ENCODE measurements at places on chromosomes 7 and 10. TPM values are rescaled to one million over a fixed set of nuclear protein-coding genes. Genes with fewer than 3 reads are reported as not detected.

- H3K4me3 ChIP-seq: no peak overlapping the region
- H3K36me3 ChIP-seq: no peaks in the 10 kb centered on the region
- no peak for DNase-seq
- no peaks in the 10 kb centered on the region for H3K27me3 ChIP-seq
Measured at GRCh38 chr10:62183857-62184795, 84.5 kb downstream of the RTKN2 start.

- no peaks in the 10 kb centered on the region for H3K27me3 ChIP-seq
- H3K36me3 ChIP-seq: no peaks in the 10 kb centered on the region
- DNase-seq: no peak
Measured at GRCh38 chr7:152924826-152925411, 165.4 kb downstream of the ACTR3B start.

GRCh38 chr10:13715100-13715499 lies 128.3 kb downstream of the PRPF18 start:
- no peaks in the 10 kb centered on the region for H3K27me3 ChIP-seq
- no peak overlapping the region for H3K4me3 ChIP-seq
- no peak overlapping the region for H3K27ac ChIP-seq
- no peak for DNase-seq

DNA sequence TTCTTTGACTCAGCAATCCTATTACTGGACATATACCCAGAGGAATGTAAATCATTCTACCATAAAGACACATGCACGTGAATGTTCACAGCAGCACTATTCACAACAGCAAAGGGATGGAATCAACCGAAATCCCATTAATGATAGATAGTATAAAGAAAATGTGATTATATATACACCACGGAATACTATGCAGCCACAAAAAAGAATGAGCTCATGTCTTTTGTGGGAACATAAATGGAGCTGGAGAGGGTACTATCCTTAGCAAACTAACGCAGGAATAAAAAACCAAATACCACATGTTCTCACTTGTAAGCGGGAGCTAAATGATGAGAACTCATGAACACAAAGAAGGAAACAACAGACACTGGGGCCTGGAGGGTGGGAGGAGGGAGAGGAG lies 201.9 kb downstream of the DNAJC1 start:
- no peak for DNase-seq
- H3K36me3 ChIP-seq: no peaks in the 10 kb centered on the region
- no peaks in the 10 kb centered on the region for H3K27me3 ChIP-seq
- H3K4me1 ChIP-seq: no peaks in the 10 kb centered on the region
- H3K27ac ChIP-seq: no peak overlapping the region
- H3K4me3 ChIP-seq: no peak overlapping the region

- no peak for DNase-seq
- no peak overlapping the region for H3K27ac ChIP-seq
- no peaks in the 10 kb centered on the region for H3K4me1 ChIP-seq
- H3K36me3 ChIP-seq: no peaks in the 10 kb centered on the region
Measured at GRCh38 chr10:35874311-35875015, 232.4 kb upstream of the FZD8 start.

- H3K27me3 ChIP-seq: no peaks in the 10 kb centered on the region
- no peak for DNase-seq
- no peak overlapping the region for H3K27ac ChIP-seq
Measured at GRCh38 chr7:103068414-103069403, 5.9 kb downstream of the FBXL13 start.

DNA sequence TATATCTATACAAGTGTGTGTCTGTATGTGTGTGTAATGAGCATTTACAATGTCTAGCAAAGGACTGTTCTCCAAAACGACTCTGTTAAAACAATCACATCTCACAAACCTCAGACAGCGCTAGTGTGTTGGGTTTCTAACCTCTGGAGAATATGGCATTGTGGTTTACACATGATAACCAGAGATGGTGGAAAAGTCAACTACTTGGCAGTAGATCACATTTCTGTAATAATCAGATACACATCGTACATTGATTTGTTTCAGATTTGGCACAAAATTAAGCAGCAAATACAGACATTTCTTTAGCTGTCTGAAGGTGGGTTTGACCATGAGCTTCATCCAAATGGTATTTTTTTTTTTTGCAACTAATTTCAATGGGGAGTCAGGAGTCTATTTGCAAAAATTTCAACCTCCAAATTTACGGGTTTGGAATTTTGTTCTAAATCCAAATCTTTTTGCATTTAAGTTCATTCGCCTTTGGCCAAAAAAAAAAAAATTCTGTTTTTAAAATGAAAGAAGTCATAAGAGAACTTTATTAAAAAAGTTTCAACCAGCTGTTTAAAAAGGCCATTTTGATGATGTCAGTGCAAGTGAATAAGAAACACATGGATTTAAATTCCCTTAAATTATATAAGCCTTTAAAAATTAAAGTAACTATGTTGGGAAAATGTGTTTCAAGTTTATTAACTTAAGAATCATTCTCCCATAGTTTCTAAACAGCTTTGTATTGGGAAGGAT lies 127.8 kb downstream of the TMEM26 start:
- DNase-seq: no peak
- H3K27ac ChIP-seq: no peak overlapping the region
- no peaks in the 10 kb centered on the region for H3K36me3 ChIP-seq
- H3K27me3 ChIP-seq: no peaks in the 10 kb centered on the region

GRCh38 chr7:73520673-73521635 lies 1.1 kb downstream of the BAZ1B start:
- H3K4me1 ChIP-seq: peaks cover 23% of the 10 kb centered on the region
- peak overlapping the region; percentile 96 for H3K27ac ChIP-seq
- DNase-seq: no peak
- no peaks in the 10 kb centered on the region for H3K27me3 ChIP-seq

DNA sequence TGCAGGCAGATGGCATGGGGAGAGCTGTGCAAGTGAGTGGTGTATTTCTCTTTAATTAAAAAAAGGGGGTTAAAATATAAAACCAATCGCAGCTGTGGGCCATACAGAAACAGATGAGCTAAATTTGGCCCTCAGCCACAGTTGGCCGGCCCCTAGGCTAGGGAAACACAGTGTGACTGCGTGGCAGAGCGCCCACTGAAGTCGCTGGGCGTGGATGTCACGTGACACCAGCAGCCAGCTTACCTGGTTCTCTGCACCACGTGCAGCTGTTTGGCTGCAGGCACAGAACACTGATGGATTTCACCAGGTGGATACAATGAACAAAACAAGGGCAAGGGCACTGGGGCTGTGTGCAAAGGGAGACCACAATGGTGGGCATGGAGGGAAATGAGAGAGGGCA lies 119.3 kb upstream of the ZNF746 start:
- H3K4me3 ChIP-seq: no peak overlapping the region
- peaks cover 44% of the 10 kb centered on the region for H3K36me3 ChIP-seq
- no peak for DNase-seq
- H3K27me3 ChIP-seq: no peaks in the 10 kb centered on the region
- H3K27ac ChIP-seq: no peak overlapping the region
- H3K4me1 ChIP-seq: no peaks in the 10 kb centered on the region

DNA sequence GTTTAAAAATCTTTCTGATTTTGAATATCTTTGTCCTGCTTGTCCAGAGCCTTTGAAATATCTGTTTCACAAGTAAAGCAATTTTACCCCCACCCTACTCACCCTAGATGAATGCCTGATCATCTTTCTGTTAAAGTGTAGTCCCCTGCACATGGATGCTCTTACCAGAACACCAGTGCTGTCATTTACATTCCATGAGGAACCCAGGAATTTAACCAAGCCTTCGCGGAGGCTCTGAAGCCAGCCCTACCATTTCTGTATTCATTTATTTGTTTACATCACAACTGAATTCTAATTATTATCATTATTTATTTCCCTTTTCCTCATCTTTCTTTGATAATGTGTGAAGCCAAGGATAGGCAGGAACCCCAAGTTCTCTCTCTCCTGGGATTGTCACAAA lies 167.8 kb upstream of the MYO3A start:
- no peak overlapping the region for H3K4me3 ChIP-seq
- H3K4me1 ChIP-seq: no peaks in the 10 kb centered on the region
- H3K36me3 ChIP-seq: no peaks in the 10 kb centered on the region
- no peak for DNase-seq

DNA sequence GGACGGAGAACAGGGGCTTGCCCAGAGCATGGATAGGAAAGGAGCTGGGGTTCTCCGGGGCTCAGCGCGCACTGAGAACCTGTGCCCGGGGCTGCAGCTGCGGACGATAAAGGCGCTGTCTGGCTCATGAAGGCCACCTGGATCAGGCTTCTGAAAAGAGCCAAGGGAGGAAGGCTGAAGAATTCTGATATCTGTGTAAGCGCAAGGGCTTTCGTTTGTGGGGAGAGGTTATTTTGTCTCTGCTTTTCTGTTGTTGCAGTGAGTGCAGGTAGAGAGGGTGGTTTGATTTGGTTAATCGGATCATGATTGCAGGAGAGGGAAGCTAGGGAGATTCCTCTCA lies 250.5 kb downstream of the NSUN6 start:
- H3K36me3 ChIP-seq: no peaks in the 10 kb centered on the region
- peaks cover 17% of the 10 kb centered on the region for H3K27me3 ChIP-seq
- no peak for DNase-seq
- no peaks in the 10 kb centered on the region for H3K4me1 ChIP-seq
- H3K27ac ChIP-seq: no peak overlapping the region

- no peak for DNase-seq
- H3K4me3 ChIP-seq: no peak overlapping the region
- H3K4me1 ChIP-seq: no peaks in the 10 kb centered on the region
- H3K27me3 ChIP-seq: no peaks in the 10 kb centered on the region
- no peaks in the 10 kb centered on the region for H3K36me3 ChIP-seq
Measured at GRCh38 chr10:81600185-81600584, 274.8 kb upstream of the NRG3 start.

GRCh38 chr7:116354546-116355423 lies 144.4 kb downstream of the TES start:
- H3K27ac ChIP-seq: peak overlapping the region; percentile 89
- peaks cover 61% of the 10 kb centered on the region for H3K4me1 ChIP-seq
- peak overlapping the region; percentile 41 for H3K4me3 ChIP-seq
- 0 out of 2 replicates have a peak, but pooled peaks cover 5% of the 10 kb centered on the region for H3K36me3 ChIP-seq
- no peaks in the 10 kb centered on the region for H3K27me3 ChIP-seq

- H3K4me1 ChIP-seq: peaks cover 8% of the 10 kb centered on the region
- H3K27me3 ChIP-seq: no peaks in the 10 kb centered on the region
- no peaks in the 10 kb centered on the region for H3K36me3 ChIP-seq
- no peak overlapping the region for H3K27ac ChIP-seq
Measured at GRCh38 chr10:69465457-69466157, 14.3 kb downstream of the TSPAN15 start.

DNA sequence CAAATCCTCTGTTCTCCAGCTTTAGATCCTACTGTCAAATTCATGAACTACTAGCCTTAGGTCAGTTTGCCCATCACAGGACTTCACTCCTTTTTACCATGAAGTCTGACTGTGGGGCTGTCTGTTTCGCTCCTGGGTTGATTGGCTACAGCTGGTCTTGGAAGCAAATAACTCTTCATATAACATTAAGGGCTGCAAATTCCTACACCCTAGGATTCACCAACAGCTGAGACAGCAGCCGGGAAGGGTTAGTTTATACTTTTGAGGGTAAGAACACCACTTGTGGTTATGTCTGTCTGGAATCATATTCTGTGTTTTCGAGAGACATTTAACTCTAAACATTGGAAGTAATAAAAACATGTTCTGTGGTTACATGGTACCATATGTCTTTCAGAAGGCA lies 55.9 kb upstream of the KIAA1217 start:
- no peak overlapping the region for H3K27ac ChIP-seq
- H3K4me3 ChIP-seq: no peak overlapping the region
- no peaks in the 10 kb centered on the region for H3K4me1 ChIP-seq
- no peaks in the 10 kb centered on the region for H3K36me3 ChIP-seq

DNA sequence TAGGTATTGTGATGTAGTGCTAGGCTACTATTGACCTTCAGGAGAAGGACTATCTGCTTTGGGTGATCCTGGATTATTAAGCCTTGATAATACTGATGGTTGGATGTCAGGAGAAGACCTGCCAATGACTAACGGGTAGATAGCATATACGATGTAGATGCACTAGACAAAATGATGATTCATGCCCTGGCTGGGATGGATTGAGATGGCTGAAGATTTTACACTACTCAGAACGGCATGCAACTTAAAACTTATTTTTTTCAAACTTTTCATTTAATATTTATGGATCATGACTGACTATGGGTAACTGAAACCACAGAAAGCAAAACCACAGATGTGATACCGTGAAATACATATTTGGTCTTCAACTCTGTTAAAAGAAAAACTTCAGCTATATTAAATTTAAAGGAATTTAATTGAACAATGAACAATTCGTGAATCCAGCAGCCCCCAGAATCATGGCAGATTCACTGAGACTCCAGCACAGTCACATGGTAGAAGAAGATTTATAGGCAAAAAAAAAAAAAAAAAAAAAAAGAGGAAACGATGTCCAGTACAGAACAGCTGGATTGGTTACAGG lies 124.6 kb upstream of the CDK13 start:
- no peaks in the 10 kb centered on the region for H3K27me3 ChIP-seq
- no peaks in the 10 kb centered on the region for H3K4me1 ChIP-seq
- DNase-seq: no peak
- H3K36me3 ChIP-seq: no peaks in the 10 kb centered on the region
- H3K4me3 ChIP-seq: no peak overlapping the region

DNA sequence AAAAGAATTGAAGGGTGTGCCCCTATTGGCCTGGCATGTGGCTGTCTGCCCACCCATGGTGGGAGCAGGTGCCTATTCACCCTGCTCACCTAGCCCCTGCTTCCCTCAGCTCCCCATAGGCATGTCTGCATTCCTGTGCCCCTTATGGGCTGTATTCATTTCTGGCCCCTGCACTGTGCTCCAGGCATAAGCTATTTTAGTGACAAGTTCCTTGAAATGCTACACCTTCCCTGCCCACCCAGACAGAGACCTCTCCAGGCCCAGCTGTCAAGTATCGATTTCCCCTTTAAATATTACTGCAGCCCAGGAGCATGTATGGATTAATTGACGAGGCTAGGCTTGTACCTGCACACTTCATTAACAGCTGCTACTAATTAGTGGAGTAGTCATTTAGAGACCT lies 235.4 kb downstream of the RPS24 start:
- no peaks in the 10 kb centered on the region for H3K4me1 ChIP-seq
- H3K27me3 ChIP-seq: no peaks in the 10 kb centered on the region
- no peaks in the 10 kb centered on the region for H3K36me3 ChIP-seq
- H3K4me3 ChIP-seq: no peak overlapping the region
- DNase-seq: no peak
- H3K27ac ChIP-seq: no peak overlapping the region

DNA sequence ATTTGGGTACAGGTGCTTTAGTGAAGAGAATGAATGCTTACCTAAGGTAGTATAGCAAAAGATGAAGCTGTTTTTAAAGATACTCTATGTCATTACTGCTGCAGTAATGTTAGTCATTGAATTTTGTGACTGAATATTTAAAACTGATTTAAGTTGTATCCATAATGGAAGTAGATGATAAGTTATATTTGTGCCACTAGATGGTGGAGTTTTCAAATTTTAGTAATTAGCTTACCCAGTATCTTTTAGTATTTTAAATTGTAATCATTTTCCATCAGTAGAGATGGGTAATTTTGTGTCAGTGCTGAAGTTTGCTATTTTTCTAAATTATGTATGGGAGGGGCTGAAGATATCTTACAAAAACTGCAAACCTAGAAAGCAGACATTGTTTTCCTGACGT lies 25.2 kb downstream of the HBP1 start:
- H3K36me3 ChIP-seq: no peaks in the 10 kb centered on the region
- no peak overlapping the region for H3K4me3 ChIP-seq
- no peaks in the 10 kb centered on the region for H3K27me3 ChIP-seq
- no peak overlapping the region for H3K27ac ChIP-seq

Gene CALD1
- 66.8 TPM for total RNA-seq

Gene HOXA9
- total RNA-seq: 91.0 TPM

Gene KCNIP2
- total RNA-seq: 8.5 TPM

Gene BICC1
- total RNA-seq: not detected

Gene BMPER
- not detected for total RNA-seq

Gene HABP2
- 0.20 TPM for total RNA-seq

Gene EIF5AL1
- 5.6 TPM for total RNA-seq

Gene MALRD1
- not detected for total RNA-seq

Gene CYP26C1
- 0.07 TPM for total RNA-seq

Gene CPED1
- total RNA-seq: 1.2 TPM

Gene ADCK2
- total RNA-seq: 16.9 TPM

Measured in HCT116 (cell line).